ENCODE measurements at places on chromosomes 2 and 18. TPM values are rescaled to one million over a fixed set of nuclear protein-coding genes. Genes with fewer than 3 reads are reported as not detected.

The IL1A gene
- total RNA-seq, result under 0.01 TPM

The CNTNAP5 gene
- not detected for total RNA-seq

The PGAP1 gene
- 2.3 TPM for total RNA-seq

The GLI2 gene
- total RNA-seq, result 4.9 TPM

The SULT1C4 gene
- 0.53 TPM for total RNA-seq

The KCNJ3 gene
- 0.35 TPM for total RNA-seq

The NPPC gene
- 0.58 TPM for total RNA-seq

The RNF25 gene
- 21.9 TPM for total RNA-seq

The PLEK gene
- total RNA-seq, result not detected

The CPO gene
- total RNA-seq, result not detected

The AOX1 gene
- total RNA-seq, result 116 TPM

The ATG4B gene
- total RNA-seq, result 71.4 TPM

The KATNAL2 gene
- 1.4 TPM for total RNA-seq

The C2orf80 gene
- not detected for total RNA-seq

The CIDEA gene
- total RNA-seq, result not detected

The TMEM247 gene
- not detected for total RNA-seq

The TMEM17 gene
- 3.2 TPM for total RNA-seq

The CDK15 gene
- 2.9 TPM for total RNA-seq

The NT5DC4 gene
- total RNA-seq, result not detected

The UGT1A6 gene
- not detected for total RNA-seq

The TEX261 gene
- total RNA-seq, result 47.6 TPM

The IDH1 gene
- total RNA-seq, result 211 TPM

The RIOK3 gene
- 77.3 TPM for total RNA-seq

The HOXD8 gene
- total RNA-seq, result 11.8 TPM

The KYNU gene
- total RNA-seq, result 4.3 TPM

The SELENOI gene
- 14.7 TPM for total RNA-seq

The MSTN gene
- 13.5 TPM for total RNA-seq
